Hematopoietic multipotent progenitor cell treated with erythropoietin and hydrocortisone succinate and interleukin-3 and kit ligand, for 4 days (in vitro differentiated cells): ENCODE measurements at places on chromosomes 12 and 14.
A peak's percentile ranks its signal among the peaks of the same experiment; 100 is the strongest.

- DNase-seq = no peak
These were observed 78.0 kb upstream of the SSTR1 start for GRCh38 chr14:38129705-38130104.

GRCh38 chr12:111066744-111067437, 146.5 kb upstream of the MYL2 start:
- DNase-seq = no peak

- DNase-seq = no peak
These were observed 257.6 kb downstream of the C12orf75 start for GRCh38 chr12:105588106-105588505.

- no peak for DNase-seq
These were observed 20.4 kb downstream of the EIF2B2 start for GRCh38 chr14:75023108-75023507.

DNA sequence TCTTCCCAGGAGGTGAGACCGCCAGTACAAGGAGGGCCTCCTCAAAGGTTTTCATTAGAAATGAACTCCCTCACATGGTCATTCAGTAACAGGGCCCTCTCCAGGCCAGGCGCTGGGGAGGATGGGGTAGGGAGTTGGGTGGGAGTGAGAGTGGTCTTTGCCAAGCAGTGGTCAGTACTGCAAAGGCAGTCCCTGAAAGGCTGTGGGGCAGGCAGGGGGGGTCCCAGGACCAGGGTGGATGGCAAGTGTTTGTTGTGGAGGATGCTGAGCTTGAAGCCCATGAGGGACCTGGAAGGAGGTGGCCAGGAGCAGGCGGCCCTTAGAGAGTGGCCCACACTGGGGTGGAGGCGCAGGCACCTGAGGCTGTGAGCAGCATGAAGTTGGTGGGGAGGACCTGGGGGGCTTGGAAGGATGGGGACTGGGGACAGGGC, 26.1 kb downstream of the CEP170B start:
- no peak for DNase-seq

- DNase-seq = no peak
These were observed 218.7 kb upstream of the TBX3 start for GRCh38 chr12:114902665-114903064.

DNA sequence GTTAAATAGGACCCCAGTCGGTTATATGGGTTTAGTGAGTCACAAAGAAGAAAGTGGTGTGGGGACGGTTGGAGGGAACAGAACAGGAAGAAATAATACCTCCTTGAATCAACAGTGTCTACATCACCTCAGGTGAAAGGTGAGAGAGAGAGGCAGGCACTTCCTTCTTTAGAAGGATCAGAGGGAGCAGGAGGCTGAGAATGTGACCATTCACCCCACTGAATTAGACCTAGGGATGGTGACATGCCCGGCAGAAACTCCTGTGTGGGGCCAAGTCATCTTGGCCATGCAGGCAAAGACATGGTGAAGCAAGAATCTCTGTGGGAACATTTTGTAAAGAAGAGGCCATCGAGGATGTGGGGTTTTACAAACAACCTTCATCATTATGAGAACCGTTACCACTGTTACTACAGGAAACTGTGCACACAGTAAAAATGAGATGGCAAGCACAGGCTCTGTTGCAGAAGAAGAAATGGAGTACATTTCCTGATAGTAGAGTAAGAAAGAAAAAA, 1196.9 kb downstream of the VRK1 start:
- no peak for DNase-seq

- DNase-seq = no peak
These were observed 26.1 kb upstream of the MYF6 start for GRCh38 chr12:80681287-80681686.

- DNase-seq = no peak
These were observed 711.9 kb upstream of the TMEM132C start for GRCh38 chr12:127555071-127555470.

- no peak for DNase-seq
These were observed 49.2 kb downstream of the METTL25 start for GRCh38 chr12:82407481-82407880.

DNA sequence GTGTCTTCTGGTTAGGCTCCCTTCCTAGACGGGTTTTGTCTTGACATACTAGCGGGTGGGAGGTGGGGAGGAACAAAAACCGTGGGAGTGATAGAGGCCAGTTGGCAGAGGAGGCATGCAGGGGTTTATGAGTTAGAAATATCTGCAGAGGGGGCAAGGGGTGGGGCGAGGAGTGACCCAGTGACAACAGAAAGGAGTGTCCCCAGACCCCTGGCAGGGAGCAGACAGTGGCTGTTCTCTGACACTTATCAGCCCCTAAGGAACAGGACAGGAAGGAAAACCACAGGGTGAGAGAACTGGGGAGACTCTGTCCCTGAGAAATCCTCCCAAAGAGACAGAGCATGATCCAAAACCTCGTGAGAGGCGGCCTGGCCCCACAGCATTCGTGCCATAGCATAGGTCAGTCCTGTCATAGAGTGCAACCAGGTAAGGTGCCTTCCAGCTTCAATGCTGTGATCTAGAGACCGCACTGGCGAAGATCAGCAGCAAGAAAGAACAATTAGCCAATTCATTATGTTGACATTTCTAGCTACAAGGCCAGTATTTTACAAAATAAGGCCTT, 141.4 kb downstream of the CRADD start:
- peak; percentile 70 for DNase-seq

DNA sequence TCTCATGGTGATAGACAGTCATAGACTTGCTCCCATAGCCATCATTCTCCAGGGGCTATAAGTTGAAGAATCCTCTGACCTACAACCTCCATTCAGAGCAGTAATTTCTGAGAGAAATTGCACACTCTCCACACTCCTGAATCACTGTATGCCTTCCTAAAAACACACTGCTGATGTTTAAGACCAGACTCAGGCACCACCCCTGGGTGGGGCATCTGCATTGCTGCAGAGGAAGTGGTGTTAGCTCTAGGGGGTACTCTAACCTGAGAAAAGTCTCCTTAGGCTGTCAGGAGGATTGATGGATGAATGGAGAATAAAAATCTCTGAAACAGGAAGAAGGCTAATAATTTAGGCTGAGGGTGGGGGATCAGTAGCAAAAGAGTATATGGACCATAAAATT, 436.1 kb downstream of the DAD1 start:
- no peak for DNase-seq

GRCh38 chr14:50624447-50624846, 43.7 kb downstream of the SAV1 start:
- DNase-seq = no peak

GRCh38 chr12:45309836-45310626, 94.1 kb downstream of the ANO6 start:
- peak; percentile 18 for DNase-seq

DNA sequence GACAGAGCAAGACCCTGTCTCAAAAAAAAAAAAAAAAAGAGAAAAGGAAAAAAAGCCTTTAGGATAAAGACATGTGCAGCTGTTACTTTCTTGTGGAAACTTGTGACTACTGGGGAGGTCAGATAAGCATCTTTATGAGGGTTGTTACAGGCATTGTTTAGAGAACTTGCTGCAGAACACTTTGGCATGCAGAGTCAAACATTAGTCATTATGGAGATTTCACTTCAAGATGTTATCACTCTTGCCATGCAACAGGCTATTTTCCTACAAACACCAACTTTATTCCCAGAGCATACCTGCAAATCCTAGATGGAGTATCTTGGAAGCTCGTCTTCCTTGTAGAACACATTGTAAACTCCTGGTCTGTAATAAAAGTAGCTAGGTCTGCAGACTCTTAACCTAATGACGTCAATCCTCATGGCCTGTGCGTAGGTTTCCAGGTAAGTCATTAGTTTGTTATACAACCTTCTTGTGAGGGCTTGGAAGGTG, 36.3 kb upstream of the WDR89 start:
- peak; percentile 71 for DNase-seq

- no peak for DNase-seq
These were observed 170.7 kb upstream of the KITLG start for GRCh38 chr12:88750867-88751543.

- no peak for DNase-seq
These were observed 454.9 kb downstream of the LRIG3 start for GRCh38 chr12:58465418-58465817.

DNA sequence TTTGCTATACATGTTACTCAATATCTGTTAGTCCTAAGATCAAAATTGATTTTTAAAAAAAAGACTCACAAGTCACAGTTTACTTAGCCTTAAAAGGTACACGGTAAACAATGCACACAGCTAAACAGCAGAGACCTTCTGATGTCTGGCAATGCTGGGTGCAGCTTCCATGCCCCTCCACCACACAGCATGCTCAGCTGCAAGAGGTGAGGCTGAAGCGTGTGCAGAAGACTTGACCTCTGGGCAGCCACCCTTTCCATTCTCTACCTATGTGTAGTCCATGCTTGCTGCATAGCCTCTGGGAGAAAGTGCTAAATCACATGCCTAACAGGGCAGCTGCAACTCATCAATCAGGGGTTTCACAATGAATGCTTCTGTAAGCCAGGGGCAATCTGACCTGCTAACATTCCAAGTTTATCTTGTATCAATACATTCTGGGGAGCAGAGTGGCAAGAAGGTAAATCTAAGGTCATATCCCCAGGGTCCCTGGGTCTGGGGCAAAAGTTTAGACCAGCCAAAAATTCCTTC, 44.5 kb upstream of the AMN1 start:
- no peak for DNase-seq

DNA sequence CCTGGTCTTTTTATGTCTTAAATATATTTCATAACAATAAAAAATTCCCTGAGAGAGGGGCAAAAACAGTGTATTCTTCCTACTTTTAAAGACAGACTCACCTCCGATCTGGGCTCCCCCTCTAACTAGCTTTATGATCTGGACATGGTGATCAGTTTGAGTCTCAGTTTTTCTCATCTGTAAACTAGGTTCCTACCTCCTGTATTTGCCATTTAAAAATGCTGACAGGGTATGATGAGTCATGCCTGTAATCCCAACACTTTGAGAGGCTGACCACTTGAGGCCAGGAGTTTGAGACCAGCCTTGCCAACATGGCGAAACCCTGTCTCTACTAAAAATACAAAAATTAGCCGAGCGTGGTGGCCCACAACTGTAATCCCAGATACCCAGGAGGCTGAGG, 114.8 kb upstream of the LHX5 start:
- DNase-seq = no peak

GRCh38 chr14:31161274-31161673, 46.3 kb downstream of the HECTD1 start:
- no peak for DNase-seq

GRCh38 chr12:51011955-51012354, 14.2 kb downstream of the SLC11A2 start:
- no peak for DNase-seq

GRCh38 chr12:107241411-107241810, 148.1 kb upstream of the CRY1 start:
- no peak for DNase-seq

DNA sequence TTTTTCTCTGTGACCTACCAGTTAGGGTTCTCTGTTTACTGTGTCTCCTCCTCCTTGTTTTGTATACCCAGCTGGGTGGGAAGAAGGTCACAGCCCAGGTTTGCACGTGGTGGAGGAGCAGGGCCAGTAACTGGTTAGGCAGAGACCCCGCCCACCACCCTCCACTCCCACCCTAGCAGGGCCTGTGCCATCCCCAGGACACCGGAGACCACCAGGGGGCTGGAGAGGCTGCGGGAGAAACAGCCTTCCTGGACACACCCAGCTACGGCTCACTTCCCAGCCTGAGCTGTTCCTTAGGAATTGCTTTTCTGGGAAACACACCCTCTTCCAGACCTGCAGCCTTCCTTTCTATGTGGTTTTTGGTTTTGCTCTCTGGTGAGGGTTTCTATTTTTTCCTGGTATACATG, 21.1 kb downstream of the BDKRB2 start:
- no peak for DNase-seq

DNA sequence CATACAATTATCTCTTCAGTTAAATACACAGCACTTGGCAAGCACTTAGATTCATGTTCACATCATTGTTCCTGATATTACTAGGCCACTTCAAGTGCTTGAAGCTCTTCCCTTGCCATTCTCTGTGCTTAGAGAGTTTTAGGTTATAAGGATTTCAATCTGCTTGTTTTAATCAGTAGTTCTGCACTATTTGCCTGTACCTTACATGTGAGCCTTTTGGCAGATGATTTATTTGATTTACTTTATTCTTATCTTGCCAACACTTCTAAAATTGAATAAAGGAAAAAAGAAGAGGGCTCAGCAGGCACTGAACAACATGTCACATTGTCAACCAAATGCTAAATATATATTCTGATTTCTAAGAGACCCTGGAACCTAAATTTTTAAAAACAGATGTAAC, 363.8 kb upstream of the USP15 start:
- DNase-seq = no peak

- DNase-seq = no peak
These were observed 6.1 kb downstream of the SYCP3 start for GRCh38 chr12:101733166-101733565.

- peak; percentile 54 for DNase-seq
These were observed 37.9 kb downstream of the ISCA2 start for GRCh38 chr14:74531467-74531866.

DNA sequence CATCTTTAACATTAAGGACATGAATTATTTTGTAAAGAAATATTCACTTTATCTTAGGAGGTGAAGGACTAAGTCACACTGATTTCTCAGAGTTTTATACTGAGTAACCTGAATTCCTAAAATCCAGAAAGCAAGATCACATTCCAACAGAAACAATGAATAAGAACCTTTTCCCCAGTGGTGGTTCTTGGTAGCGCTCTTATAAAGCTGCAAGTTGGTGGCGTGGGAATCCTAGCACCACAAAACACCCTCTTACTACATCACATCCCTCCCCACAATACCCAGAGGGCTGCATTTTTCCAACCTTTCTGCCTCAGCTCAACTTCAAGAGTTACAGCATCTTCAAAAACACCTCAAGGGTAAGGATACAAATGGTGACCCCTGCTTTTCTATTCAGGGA, 44.0 kb upstream of the SMUG1 start:
- DNase-seq = no peak

GRCh38 chr12:133231001-133231400, 4.7 kb downstream of the ANHX start:
- no peak for DNase-seq
